HFFc6 (cell line): ENCODE measurements at places on chromosomes 12 and 14. TPM values are rescaled to one million over a fixed set of nuclear protein-coding genes. Genes with fewer than 3 reads are reported as not detected.

DNA sequence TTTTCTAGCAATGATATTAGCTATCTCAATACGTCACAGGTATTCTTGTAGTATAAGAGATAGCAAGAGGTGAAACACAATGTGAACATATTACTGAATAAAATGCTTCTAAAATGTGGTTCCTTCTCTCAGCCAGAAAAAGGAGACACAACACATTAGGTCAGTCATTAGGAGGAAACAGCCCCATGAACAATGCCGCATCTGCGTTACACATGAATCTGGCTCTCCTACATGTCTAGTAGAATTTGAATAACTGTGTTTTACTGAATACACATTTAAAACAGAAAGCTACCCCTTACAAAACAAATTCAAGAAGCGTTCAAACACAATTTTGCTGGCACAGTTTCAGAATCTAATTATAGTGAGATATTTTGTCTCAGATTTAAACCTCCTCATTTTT, 51.6 kb downstream of the EFCAB11 start:
- H3K4me3 ChIP-seq: no peak overlapping the region; the same call in 1 of the 2 replicates
- H3K27me3 ChIP-seq: peaks cover 2% of the 10 kb centered on the region; the same call in 1 of the 2 replicates
- no peaks in the 10 kb centered on the region; the same call in 1 of the 2 replicates for H3K36me3 ChIP-seq
- DNase-seq: no peak
- peaks cover 30% of the 10 kb centered on the region for H3K4me1 ChIP-seq

GRCh38 chr14:36270191-36270590, 50.2 kb downstream of the MBIP start:
- no peak overlapping the region for H3K27ac ChIP-seq
- no peak overlapping the region for H3K4me3 ChIP-seq
- H3K36me3 ChIP-seq: no peaks in the 10 kb centered on the region

DNA sequence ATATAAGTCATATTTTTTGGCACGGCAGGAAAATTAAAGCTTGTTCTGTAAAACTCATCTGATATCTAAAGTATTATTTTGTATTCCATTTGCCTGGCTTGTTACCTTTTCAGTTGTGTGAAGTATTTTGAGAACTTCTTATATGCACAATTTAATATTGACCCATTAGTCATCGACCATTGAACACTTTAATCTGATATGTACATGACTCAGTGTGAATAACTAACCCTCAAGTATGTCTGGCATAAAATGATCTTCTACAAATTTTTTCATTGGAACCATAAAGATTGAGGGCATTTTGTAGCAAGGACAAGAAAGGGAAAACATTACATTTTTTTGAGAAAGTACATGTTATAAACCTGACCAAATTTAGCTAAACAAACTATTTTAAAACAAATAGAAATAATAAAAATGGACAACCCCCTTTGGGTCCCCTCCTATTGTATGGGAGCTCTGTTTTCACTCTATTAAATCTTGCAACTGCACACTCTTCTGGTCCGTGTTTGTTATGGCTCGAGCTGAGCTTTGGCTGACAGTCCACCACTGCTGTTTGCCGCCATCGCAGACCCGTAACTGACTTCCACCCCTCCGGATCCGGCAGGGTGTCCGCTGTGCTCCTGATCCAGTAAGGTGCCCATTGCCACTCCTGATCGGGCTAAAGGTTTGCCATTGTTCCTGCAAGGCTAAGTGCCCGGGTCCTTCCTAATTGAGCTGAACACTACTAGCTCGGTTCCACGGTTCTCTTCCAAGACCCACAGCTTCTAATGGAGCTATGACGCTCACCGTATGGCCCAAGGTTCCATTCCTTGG, 118.8 kb downstream of the SLC6A15 start:
- H3K27me3 ChIP-seq: peaks cover 3% of the 10 kb centered on the region
- H3K36me3 ChIP-seq: no peaks in the 10 kb centered on the region
- no peak overlapping the region for H3K4me3 ChIP-seq
- peak; percentile 4 for DNase-seq

DNA sequence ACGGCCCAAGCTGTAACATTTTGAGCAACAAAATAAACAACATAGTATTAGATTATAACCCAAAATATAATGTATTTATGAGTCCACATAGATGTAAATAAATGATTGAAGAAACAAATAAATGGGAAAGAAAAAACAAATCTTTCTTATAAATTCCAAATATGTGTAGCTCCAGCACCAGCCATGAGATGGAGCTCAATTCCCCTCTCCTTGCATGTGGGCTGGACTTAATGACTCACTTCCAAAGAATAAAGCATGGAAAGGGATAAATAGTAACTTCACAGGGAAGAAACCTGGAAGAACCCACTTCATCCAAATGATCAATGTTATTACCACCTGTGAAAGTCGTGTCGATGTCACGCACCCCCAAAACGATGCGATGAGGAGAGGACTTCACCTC, 158.8 kb downstream of the RPAP3 start:
- H3K27me3 ChIP-seq: peaks cover 16% of the 10 kb centered on the region
- peaks cover 24% of the 10 kb centered on the region for H3K4me1 ChIP-seq
- peak; percentile 55 for DNase-seq
- H3K4me3 ChIP-seq: no peak overlapping the region
- H3K27ac ChIP-seq: no peak overlapping the region
- no peaks in the 10 kb centered on the region for H3K36me3 ChIP-seq

DNA sequence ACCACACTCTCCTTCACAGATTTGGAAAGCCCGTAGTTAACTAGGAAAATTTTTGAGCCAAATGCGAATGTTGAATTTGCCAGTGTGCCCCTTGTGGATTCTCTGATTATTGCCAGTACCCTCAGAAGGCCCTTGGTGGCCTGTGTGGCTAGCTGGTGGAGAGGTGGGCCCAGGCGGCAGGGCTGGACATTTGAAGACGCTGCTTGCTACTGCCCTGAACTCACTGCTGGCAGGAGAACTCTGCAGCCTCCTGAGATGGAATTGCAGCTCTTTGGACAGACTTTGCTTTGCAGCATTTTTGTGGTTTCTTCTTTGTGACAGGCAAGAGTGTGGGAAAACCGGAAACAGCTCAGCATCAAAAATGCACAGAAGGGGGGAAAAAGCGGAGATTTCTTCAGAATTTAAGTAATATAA, 97.6 kb downstream of the TGFB3 start:
- H3K4me1 ChIP-seq: peaks cover 67% of the 10 kb centered on the region
- peak; percentile 80 for DNase-seq
- peaks cover 4% of the 10 kb centered on the region; the same call in 1 of the 2 replicates for H3K27me3 ChIP-seq

DNA sequence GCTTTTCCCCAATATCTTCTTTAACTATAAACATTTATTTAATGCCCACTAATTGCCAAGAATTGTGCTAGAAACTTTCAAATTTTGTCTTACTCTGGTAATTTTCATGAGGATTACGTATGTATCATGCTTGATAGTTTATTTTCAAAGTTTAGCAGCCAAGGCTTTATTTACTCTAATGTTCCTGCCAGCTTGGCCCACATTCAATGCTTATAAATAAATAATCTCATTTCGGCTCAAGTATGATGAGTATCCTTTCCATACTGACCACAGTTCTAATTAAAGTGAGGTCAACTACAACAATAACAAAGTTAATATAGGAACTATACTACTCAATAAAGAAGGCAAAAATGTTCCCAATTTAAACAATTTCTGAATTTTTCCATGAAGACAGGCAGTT, 259.2 kb downstream of the MED13L start:
- H3K27ac ChIP-seq: no peak overlapping the region
- peaks cover 41% of the 10 kb centered on the region for H3K36me3 ChIP-seq
- H3K4me3 ChIP-seq: no peak overlapping the region
- peaks cover 26% of the 10 kb centered on the region for H3K4me1 ChIP-seq
- no peak for DNase-seq
- H3K27me3 ChIP-seq: no peaks in the 10 kb centered on the region; the same call in none of the 2 replicates

GRCh38 chr12:87383680-87384079, 645.5 kb downstream of the C12orf50 start:
- no peaks in the 10 kb centered on the region for H3K27me3 ChIP-seq
- DNase-seq: no peak
- no peaks in the 10 kb centered on the region for H3K36me3 ChIP-seq
- H3K27ac ChIP-seq: no peak overlapping the region
- no peak overlapping the region for H3K4me3 ChIP-seq
- H3K4me1 ChIP-seq: no peaks in the 10 kb centered on the region

- H3K27me3 ChIP-seq: peaks cover 3% of the 10 kb centered on the region
- peaks cover 52% of the 10 kb centered on the region for H3K4me1 ChIP-seq
- H3K4me3 ChIP-seq: peak overlapping the region; percentile 57; the same call in 1 of the 2 replicates
- no peak for DNase-seq
- H3K27ac ChIP-seq: peak overlapping the region; percentile 70
Measured at GRCh38 chr12:100138048-100138802, 4.4 kb downstream of the BLTP3B start.

- peaks cover 38% of the 10 kb centered on the region for H3K4me1 ChIP-seq
- H3K4me3 ChIP-seq: peak overlapping the region; percentile 38
- H3K27ac ChIP-seq: peak overlapping the region; percentile 74
- peak; percentile 97 for DNase-seq
Measured at GRCh38 chr12:66036317-66036716, 94.2 kb downstream of the LLPH start.

DNA sequence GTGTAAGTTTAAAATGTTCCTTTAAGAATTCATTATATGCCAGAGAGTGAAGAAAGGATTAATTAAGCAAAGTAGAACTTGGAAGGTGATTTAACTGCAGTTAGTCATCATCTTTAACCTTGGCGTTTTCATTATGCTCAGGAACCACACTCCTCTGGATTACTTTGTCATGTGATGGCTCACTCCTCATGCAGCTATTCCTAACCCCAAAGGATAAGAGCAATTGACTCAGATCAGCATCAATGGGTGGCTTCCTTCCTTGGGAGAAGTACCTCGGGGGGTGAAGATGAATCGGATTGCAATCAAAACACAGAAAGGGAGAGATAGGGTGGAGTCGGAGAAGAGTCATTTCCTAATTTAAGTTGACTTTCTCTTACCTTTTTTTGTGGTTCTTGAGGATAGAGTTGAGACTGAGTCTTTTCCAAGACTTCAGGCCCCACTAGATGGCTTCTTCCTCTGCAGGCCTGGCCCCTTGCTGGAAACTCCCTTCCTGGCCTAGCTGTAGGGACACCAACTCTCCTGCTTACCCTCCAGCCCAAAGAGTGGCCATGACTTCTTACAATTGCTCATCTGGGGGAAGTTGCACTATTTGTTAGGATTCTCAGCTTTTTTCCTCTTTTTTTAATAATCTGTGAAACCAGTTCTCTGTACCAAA, 238.6 kb upstream of the DDHD1 start:
- H3K4me3 ChIP-seq: no peak overlapping the region
- DNase-seq: peak; percentile 85
- peak overlapping the region; percentile 56 for H3K27ac ChIP-seq
- H3K4me1 ChIP-seq: peaks cover 48% of the 10 kb centered on the region

DNA sequence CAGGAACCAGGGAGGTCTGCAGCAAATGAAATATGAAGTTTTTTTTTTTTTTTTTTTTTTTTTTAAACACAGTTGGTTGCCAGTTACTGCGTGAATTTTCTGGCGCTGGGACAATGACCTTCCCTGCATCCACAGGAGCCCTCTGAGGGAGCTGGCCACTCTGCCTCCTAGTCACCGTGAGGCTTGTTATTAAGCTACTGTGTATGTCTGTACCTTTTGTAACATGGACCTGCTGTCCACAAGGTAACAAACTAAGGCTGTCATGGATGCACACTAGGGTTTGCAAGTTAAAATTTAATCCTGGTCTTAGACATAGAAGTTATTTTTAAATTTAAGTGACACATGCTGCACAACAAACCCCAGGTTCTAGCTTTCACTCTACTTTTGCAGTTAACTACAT, 211.0 kb downstream of the SSPN start:
- H3K4me1 ChIP-seq: no peaks in the 10 kb centered on the region
- H3K36me3 ChIP-seq: no peaks in the 10 kb centered on the region
- H3K4me3 ChIP-seq: no peak overlapping the region
- no peaks in the 10 kb centered on the region for H3K27me3 ChIP-seq
- no peak for DNase-seq

- peaks cover 48% of the 10 kb centered on the region for H3K36me3 ChIP-seq
- no peak for DNase-seq
- peak overlapping the region; percentile 97 for H3K4me3 ChIP-seq
- H3K4me1 ChIP-seq: peaks cover 49% of the 10 kb centered on the region
- peak overlapping the region; percentile 90 for H3K27ac ChIP-seq
Measured at GRCh38 chr12:110281549-110282299, 677 bp downstream of the ATP2A2 start.

DNA sequence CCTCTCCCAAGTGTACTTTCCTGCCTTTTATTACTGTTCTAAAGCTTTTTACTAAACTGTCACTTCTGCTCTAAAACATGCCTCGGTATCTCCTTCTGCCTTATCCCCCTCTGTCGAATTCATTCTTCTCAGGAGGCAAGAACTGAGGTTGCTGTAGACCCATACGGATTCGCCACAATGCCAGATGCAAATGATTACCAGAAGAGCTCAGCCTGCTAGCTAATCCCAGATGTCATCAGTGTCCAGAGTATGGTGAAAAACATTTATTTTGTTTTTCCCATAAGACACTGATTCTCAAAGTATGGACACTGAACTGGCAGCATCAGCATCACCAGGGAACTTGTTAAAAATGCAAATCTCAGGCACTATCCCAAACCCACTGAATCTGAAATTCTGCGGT, 359.3 kb downstream of the TMTC2 start:
- no peaks in the 10 kb centered on the region for H3K4me1 ChIP-seq
- no peak overlapping the region for H3K27ac ChIP-seq
- no peaks in the 10 kb centered on the region for H3K36me3 ChIP-seq
- no peak overlapping the region for H3K4me3 ChIP-seq
- H3K27me3 ChIP-seq: no peaks in the 10 kb centered on the region
- DNase-seq: no peak

- peaks cover 43% of the 10 kb centered on the region for H3K4me1 ChIP-seq
- DNase-seq: no peak
- no peaks in the 10 kb centered on the region for H3K36me3 ChIP-seq
- H3K27me3 ChIP-seq: no peaks in the 10 kb centered on the region
- H3K4me3 ChIP-seq: no peak overlapping the region
Measured at GRCh38 chr12:54376596-54376995, 7.9 kb downstream of the ZNF385A start.

DNA sequence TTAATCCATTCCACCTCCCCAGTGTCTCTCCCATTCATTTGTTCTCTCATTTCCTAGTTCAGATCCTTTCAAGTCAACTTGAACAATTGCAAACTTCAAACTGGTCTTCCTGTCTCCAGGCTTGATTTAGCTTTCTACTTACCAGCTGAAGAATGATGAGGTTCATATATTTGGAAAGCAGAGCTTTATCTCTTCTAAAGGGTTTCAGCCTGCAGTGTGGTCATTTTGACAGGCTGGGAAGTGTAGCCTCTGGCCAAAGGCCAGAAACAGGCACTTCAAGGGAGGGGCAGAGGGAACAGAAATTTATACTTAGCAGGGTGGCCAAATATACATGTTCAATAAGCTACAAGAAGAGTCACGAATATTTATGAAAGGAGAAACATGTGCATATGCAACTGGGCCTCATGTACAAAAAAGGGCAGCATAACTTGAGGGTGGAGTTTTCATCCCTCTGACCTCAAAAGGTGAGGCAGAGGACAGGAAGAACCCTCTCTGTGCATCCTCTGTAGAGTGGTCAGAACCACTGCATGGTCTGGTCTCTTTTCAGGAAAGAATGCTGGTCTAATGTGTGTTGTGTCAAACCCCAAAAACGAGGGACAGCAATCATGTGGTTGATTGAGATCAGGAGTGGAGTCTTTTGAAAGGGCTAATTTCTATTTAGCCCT, 34.0 kb upstream of the HECTD1 start:
- H3K4me3 ChIP-seq: no peak overlapping the region
- H3K27me3 ChIP-seq: no peaks in the 10 kb centered on the region; the same call in none of the 2 replicates
- peaks cover 12% of the 10 kb centered on the region for H3K4me1 ChIP-seq
- no peak for DNase-seq

Gene FIGNL2
- total RNA-seq: not detected in 2 replicates

Gene TMEM52B
- total RNA-seq: 1.0 to 2.3 TPM (median 1.4 TPM) in 3 replicates

Gene OTOGL
- 0.06 to 0.27 TPM (median 0.19 TPM) in 3 replicates for total RNA-seq

Gene FITM1
- not detected in 3 replicates for total RNA-seq

Gene SLC11A2
- 32.0 and 35.3 TPM in 2 replicates for total RNA-seq

Gene DTX3
- 19.0 to 21.0 TPM (median 20.3 TPM) in 3 replicates for total RNA-seq

Gene TMEM179
- total RNA-seq: not detected in 3 replicates

Gene CDKN3
- total RNA-seq: 34.6 to 97.2 TPM (median 43.5 TPM) in 3 replicates

Gene MGAT2
- 64.0 to 73.8 TPM (median 65.9 TPM) in 3 replicates for total RNA-seq

Gene RNASE4
- 4.9 to 6.1 TPM (median 6.0 TPM) in 3 replicates for total RNA-seq

Gene TPPP2
- total RNA-seq: not detected in 3 replicates
